Fibroblast of lung (primary cell): ENCODE measurements at places on chromosomes 2 and 18. TPM values are rescaled to one million over a fixed set of nuclear protein-coding genes. Genes with fewer than 3 reads are reported as not detected.
A peak's percentile ranks its signal among the peaks of the same experiment; 100 is the strongest.

The CDKL4 gene
- total RNA-seq: 3.0 and 3.1 TPM in 2 replicates

The DHRS9 gene
- total RNA-seq: not detected in 2 replicates

The CCL20 gene
- not detected in 2 replicates for total RNA-seq

The TYMS gene
- 12.1 and 16.8 TPM in 2 replicates for total RNA-seq

The ARHGAP28 gene
- 27.2 and 35.0 TPM in 2 replicates for total RNA-seq

DNA sequence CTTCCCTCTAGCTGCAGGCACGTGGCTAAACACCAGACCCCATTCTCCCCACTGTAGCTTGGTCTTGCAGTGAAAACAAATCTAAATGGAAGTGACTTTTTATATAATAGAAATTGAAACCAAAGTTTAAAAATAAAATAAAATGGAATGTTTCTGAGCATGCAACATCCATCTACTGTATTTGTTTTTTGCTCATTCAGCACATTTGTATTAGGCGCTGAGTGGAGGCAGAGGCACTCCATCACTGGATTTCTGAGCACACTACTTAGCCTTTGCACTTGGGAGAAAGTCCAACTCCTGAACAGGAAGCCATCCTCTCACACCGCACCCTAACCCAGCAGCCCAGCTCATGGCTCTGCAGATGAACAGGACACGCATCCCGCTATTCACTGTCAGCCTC lies 37.8 kb upstream of the POU3F3 start:
- no peak for DNase-seq

DNA sequence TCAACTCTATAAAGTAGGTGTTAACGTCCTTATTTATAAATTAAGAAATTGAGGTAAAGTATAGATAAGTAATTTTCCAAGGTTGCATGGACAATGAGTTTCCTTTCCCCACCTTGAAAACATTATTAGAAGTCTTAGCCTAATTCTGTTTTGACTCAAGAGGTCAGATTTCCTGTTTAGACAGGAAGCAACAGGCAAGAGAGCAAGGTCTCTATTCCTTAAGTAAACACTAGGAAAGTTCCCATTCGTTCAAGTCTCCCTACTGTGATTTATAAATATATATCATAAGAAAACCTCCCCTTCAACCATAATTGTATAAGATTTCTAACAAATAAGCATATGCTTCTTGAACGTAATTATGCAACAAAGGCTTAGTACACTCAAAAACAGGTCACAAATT lies 40.3 kb downstream of the CLASP1 start:
- no peak for DNase-seq

DNA sequence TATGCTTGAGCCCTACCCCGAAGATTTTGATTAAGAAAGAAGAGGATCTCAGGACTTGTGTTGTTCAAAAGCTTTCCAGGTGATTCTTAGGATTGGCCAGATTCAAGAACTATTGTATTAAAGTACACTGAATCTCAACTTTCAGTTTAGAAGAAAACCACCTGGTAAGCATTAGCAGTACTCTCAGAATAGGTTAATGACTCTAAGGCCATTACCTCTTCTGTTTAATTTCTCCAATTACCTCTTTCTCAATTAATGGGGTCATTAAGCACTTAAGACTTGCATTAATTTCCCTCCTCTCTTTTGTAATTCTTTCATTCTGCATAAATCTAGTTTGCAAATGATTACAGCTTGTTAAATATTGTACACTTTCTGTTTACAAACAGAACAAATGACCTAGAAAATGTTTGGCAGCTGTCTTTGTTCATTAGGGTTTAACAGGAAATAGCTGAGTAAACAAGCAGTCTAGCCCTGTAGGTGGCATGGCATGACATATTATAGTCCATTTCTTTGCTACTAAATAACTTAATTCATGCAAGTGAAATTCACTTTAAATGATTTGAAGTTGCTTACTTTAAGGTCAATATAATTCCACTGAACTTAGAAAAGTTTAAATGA lies 20.4 kb upstream of the TDRD15 start:
- DNase-seq: no peak

DNA sequence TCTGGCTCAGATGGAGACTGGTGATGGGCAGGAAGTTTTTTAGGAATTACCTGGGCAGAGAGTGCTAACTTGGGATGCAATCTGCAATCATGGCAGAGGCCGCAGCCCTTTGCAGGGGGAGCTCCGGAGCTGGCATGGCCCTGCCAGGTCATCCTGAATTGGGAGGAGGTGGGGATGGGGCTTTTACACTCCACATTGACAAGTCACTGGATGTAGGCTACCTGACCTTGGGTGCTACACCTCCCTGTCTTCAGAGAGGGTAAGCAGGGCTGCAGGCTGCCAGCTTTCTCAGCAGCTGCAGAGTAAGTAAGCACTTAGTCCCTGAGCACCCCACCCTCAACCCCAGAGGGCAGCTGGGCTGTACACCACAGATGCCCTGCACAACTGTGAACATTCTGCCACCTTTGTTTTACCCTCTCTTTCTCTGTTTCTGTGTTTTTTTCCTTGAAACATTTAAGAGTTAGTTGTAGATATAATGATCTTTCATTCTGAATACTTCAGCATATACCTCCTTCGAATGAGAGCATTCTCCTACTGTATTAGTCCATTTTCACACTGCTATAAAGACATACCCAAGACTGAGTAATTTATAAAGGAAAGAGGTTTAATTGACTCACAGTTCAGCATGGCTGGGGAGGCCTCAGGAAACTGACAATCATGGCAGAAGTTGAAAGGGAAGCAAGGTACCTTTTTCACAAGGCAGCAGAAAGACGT lies 6.8 kb upstream of the HS1BP3 start:
- no peak for DNase-seq

DNA sequence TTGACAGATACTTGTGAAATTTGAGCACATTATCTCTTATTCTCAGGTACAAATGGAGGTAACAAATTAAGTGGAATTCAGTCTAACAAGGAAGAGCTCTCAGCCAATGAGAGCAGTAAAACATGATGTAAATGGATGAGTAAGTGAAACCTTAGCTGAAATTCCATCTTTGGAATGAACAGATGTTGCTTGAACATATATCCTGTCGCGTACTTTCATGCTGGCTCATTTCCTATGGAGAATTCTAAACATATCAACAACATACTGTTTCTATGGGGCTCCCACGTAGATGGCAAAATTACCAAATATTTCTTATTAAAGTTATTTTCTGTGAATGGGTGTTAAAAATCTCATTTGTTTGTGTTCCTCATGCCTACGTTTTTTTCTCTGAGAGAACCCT lies 256.3 kb upstream of the LINC00305 start:
- DNase-seq: peak; percentile 0

DNA sequence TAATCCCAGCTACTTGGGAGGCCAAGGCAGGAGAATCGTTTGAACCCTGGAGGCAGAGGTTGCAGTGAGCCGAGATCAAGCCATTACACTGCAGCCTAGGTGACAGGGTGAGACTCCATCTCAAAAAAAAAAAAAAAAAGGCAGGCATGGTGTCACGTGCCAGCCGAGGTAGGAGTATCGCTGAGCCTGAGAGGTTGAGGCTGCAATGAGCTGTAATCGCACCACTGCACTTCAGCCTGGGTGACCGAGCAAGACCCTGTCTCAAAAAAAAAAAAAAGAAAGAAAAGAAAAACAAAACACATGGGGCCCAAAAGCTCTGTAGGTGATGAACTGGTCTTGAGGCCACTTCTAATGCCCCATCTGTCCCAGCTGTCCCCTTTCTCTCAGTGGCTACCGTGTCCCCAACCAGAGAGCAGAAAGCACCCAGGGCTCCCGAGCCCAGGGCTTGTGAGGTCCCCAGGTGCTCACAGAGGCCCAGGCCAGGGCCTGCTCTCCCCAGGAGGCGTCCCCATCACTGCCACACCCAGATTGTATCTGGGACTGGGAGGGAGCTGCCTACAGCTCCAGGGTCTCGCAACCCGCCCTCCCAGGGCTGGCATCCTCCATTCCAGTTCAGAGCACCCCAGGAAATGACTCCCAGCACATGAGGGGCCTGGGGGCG lies 8.5 kb downstream of the KLHL30 start:
- DNase-seq: no peak

DNA sequence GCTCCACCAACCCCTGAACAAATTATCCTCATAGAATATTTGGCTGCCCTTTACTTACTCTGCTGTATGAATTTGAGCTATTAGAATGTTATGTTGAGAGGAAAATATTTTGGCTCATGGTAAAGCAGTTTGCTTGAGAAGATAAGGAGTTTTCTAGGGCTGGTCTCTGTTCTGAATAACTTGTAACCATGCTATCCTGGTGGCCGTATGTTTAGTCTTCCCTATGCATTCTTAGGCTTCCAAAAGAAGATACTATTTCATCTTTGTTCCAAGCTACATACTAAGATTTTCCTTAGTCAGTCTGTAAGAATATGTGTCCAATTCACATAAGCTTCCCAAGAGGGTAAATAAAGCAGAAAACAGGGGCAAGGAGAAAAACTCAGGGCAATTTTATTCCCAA lies 1105.1 kb upstream of the PIK3C3 start:
- peak; percentile 65 for DNase-seq

GRCh38 chr18:44589693-44590355 lies 90.9 kb upstream of the SETBP1 start:
- peak; percentile 93 for DNase-seq

GRCh38 chr2:207432453-207432852 lies 97.3 kb upstream of the CREB1 start:
- DNase-seq: peak; percentile 52

DNA sequence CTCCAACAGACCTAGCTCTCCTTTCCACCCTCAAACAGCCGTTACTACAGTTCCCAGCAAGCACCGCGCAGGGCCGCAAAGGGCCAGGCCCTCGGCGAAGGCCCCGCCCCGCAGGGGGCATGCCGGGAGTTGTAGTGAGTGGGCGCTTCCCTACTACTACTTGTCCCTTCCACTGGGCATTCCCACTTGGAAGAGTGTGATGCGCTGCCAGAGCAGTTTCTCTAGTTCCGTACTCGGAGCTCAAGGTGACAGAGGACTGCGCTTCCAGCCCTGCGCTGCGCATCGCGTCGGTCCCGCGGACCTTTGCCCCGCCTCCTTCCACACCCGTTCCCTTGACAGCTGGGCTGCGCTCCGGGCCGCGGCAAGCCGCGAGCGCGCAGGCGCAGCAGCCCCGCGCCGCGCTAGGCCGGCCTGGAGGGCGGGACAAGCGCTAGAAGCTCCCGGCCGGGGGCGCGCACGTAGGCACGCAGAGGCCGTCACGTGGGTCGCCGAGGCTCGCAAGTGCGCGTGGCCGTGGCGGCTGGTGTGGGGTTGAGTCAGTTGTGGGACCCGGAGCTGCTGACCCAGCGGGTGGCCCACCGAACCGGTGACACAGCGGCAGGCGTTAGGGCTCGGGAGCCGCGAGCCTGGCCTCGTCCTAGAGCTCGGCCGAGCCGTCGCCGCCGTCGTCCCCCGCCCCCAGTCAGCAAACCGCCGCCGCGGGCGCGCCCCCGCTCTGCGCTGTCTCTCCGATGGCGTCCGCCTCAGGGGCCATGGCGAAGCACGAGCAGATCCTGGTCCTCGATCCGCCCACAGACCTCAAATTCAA lies at the start of gene VAPA:
TSS of gene VAPA (plus strand) at position 491 of the 808 bp plus-strand sequence. CDS start at position 732, 241 bp downstream.
- peak; percentile 94 for DNase-seq

DNA sequence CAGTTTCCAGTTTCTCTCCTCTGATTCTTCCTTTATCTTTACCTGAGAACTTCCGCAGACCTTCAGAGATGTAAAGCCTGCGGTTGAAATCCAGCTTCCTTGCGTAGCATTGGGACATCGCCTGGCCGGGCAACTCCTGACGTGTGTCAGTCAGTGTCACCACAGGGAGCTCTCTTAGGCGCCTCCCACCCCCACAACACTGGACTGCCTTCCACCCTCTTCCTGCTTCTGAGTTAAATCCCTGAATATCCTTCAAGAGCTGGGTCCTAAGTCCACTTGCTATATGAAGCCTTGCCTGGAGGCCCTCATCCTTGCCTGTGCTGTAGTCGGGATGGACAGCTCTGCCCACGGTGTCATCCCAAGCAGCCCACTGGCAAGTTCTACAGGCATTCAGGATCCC lies 179.4 kb downstream of the SEPTIN10 start:
- DNase-seq: no peak
